ENCODE measurements at places on chromosomes 12 and 14. TPM values are rescaled to one million over a fixed set of nuclear protein-coding genes. Genes with fewer than 3 reads are reported as not detected.

CALM1 gene
- 491 TPM for total RNA-seq

BDKRB1 gene
- not detected for total RNA-seq

SLC24A4 gene
- total RNA-seq, result not detected

LPAR5 gene
- 4.1 TPM for total RNA-seq
